Endothelial cell of umbilical vein (primary cell): ENCODE measurements at places on chromosomes 12 and 14. TPM values are rescaled to one million over a fixed set of nuclear protein-coding genes. Genes with fewer than 3 reads are reported as not detected.

DNA sequence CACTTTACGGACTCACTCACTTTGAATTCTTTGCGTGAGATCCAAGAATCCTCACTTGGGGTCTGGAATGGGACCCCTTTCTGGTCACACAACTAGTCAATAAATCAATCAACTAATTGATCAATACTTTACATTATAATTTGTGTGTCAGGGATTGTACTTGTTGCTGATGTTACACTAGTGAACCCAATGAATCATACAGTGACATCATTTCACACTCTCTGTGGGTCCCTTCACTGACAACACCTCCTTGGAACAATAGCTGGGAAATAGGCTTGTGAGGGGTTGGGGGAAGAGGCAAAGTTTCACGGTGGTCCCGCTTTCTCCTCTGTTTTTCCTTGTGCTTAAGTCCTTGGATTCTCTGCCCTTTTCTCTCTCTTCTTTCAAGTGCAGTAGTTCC, 35.0 kb downstream of the TPH2 start:
- no peak for DNase-seq
- H3K27me3 ChIP-seq, result no peaks in the 10 kb centered on the region
- no peak overlapping the region for H3K4me3 ChIP-seq

DNA sequence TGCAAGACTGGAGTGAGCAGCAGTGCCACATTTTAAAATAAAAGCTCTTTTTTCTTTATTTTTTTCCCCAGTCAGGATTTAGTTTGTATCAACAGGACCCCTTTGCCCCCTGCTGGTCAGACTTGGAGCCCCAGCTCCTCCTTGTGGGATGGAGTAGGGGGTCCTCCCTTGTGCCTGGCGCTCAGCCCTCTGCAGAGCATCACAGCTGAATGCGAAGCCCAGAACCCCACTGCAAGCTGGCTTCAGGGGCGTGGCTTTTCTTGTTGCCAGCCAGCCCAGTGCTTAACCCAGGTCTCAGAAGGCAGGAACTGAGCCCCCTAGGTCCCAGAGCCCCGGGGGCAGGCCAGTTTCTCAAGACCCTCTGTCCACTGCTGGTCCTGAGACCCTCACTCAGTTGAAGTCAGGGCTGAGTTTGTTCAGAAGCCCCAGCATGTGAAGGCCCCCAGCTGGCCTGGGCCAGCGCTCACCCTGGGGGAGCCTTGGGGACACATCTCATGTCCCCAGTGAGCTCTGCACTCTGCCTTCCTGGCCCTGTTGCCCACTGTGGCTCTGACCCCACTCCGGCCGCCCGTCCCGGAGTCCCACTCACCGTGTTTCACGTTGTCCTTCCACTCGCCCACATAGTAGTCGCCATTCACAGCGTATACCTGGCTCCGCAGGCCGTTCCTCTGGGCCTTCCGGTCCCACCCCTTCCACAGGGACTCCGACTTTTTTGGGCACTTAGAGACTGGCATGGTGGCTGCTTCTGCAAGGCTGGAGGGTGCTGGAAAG, 519 bp downstream of the MORN3 start:
- DNase-seq, result peak; percentile 24
- no peak overlapping the region for H3K27ac ChIP-seq
- H3K27me3 ChIP-seq, result no peaks in the 10 kb centered on the region
- no peak overlapping the region for H3K4me3 ChIP-seq
- H3K36me3 ChIP-seq, result no peaks in the 10 kb centered on the region

GRCh38 chr12:98645572-98646067, 530 bp downstream of the APAF1 start:
- H3K4me1 ChIP-seq, result peaks cover 11% of the 10 kb centered on the region
- H3K4me3 ChIP-seq, result peak overlapping the region; percentile 67
- no peaks in the 10 kb centered on the region for H3K27me3 ChIP-seq
- peak; percentile 45 for DNase-seq
- H3K27ac ChIP-seq, result peak overlapping the region; percentile 50

DNA sequence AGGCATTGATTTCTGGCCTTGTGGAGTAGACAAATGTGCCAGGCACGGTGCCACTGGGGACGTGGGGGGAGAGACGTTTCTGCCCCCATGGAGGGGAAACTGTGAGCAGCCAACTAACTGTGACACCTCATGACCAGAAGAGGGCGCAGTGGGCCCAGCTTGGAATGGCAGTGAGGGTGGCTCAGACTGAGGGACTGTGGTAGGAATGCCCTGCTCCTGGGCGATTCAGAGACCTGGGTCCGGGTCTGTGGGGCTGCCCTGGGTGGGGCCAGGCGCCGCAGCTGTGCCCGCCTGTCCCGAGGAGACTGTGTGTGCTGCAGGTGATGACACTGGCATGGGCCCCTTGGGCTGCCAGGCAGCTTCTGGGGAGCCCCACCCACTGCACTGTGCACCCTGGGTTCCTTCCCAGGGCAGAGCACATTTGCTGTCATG, 60.6 kb downstream of the SLC25A47 start:
- H3K36me3 ChIP-seq, result peaks cover 3% of the 10 kb centered on the region
- no peak overlapping the region for H3K4me3 ChIP-seq
- peaks cover 32% of the 10 kb centered on the region for H3K4me1 ChIP-seq
- no peaks in the 10 kb centered on the region for H3K27me3 ChIP-seq

DNA sequence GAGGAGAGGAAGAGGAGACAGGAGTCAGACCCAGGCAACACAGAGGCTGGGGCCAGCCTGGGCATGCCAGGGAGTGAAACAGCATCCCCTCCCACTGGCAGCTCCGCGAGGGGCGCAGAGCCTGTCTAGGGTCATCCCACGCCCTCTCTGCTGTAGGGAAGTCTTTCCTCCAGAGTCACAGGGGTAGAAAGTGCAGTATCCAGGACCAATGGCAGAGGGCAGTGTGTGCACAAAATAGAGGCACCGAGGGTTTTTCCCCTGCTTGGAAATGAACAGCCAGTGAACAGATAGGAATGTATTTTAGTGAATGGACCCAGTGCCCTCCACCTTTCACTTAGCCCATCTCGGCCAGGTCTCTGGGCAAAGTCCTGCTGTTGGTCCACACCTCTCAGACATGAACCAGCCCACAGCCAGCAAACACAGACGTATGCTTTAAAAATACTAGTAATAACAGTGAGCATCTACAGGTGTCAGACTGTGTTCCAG, 9.4 kb upstream of the KRT74 start:
- no peaks in the 10 kb centered on the region for H3K36me3 ChIP-seq
- DNase-seq, result peak; percentile 53
- no peak overlapping the region for H3K27ac ChIP-seq

- no peaks in the 10 kb centered on the region for H3K4me1 ChIP-seq
- no peaks in the 10 kb centered on the region for H3K27me3 ChIP-seq
- H3K4me3 ChIP-seq, result no peak overlapping the region
- no peak overlapping the region for H3K27ac ChIP-seq
- no peak for DNase-seq
Observed at GRCh38 chr12:131990066-131990979, 40.6 kb downstream of the EP400 start.

- H3K27me3 ChIP-seq, result no peaks in the 10 kb centered on the region
- DNase-seq, result peak; percentile 91
- H3K27ac ChIP-seq, result peak overlapping the region; percentile 75
- no peak overlapping the region for H3K4me3 ChIP-seq
- peaks cover 79% of the 10 kb centered on the region for H3K36me3 ChIP-seq
Observed at GRCh38 chr12:6067152-6067916, 57.1 kb downstream of the VWF start.

PPP1CC gene
- total RNA-seq, result 139 and 140 TPM in 2 replicates

ST8SIA1 gene
- not detected in 2 replicates for total RNA-seq

SERPINA12 gene
- not detected in 2 replicates for total RNA-seq

AICDA gene
- not detected in 2 replicates for total RNA-seq

BCL11B gene
- 0.07 TPM in 2 replicates for total RNA-seq

RAPGEF3 gene
- total RNA-seq, result 53.6 and 55.1 TPM in 2 replicates

PIK3C2G gene
- not detected in 2 replicates for total RNA-seq

PLEKHG7 gene
- not detected in 2 replicates for total RNA-seq

CCDC38 gene
- not detected in 2 replicates for total RNA-seq
